ENCODE measurements at places on chromosomes 13 and 19. TPM values are rescaled to one million over a fixed set of nuclear protein-coding genes. Genes with fewer than 3 reads are reported as not detected.
A peak's percentile ranks its signal among the peaks of the same experiment; 100 is the strongest.

DNA sequence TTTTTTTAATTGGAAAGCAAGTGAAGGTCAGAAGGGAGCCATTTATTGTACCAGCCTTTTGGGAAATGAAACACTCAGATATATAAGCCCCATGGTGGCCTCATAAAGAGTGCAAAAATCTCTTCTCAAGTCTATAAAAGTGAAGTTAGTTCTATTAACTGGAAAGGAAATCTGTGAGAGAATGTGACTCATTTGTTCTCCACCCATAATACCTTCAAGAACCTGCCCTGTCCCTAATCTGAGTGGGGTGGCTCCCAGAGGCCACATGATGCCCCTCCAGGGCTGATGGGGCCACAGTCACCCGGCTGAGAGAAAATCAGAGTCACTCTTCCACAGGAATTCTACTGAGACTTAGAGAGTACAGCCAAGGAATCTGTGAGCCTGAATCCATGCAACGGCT, 65.8 kb upstream of the SERP2 start:
- DNase-seq, result no peak

DNA sequence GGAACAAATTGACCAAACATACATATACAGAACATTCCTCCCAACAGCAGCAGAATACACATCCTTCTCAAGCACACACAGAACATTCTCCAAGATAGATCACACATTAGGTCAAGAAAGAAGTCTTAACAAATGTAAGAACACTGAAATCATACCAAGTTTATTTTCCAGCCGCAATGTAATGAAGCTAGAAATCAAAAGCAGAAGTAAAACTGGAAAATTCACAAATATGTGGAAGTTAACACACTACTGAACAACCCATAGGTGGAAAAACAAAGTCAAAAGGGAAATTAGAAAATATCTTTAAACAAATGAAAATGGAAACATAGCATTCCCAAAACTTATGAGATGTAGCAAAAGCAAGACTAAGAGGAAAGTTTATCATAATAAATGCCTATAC, 692.6 kb downstream of the DIAPH3 start:
- DNase-seq, result no peak

- DNase-seq, result peak; percentile 66
These were observed 15.7 kb downstream of the RANBP3 start for GRCh38 chr19:5961969-5962945.

DNA sequence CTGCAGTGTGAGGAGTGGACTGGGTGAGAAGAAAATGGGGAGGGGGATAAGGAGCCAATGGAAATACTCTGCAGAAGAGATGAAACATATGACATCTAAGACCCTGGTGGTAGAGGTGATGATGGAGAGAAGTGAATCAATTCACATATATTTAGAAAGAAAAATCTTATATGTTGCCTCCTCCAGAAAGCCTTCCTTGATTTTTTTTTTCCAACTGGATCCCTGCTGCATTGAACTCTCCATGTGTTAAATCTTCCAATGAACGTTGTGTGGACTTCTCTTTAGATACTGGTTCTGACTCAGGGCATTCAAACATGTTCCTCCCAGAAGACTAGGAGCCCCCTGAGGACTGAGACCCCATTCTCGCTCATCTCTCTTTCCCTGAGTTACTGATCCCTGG, 348.3 kb downstream of the TSHZ3 start:
- no peak for DNase-seq

DNA sequence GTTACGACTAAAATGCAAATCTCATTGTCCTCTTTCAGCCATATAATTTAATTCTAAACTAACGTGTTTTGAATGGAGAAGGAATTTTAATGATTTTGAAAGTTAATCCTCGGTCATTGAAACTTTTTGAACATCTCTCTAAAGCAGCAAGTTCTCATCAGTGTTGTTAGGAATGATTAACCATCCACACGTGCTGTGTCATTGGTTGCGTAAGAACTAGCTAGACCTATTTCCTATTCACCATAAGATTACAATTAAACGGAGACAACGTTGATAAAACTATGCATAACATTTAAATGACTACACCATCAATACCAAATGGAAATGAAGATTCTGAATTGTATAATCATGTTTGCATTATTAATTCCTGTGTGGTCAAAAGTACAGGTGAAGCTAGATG, 155.6 kb upstream of the IRS2 start:
- no peak for DNase-seq

GRCh38 chr13:98997738-98998641, 20.1 kb upstream of the DOCK9 start:
- peak; percentile 88 for DNase-seq

DNA sequence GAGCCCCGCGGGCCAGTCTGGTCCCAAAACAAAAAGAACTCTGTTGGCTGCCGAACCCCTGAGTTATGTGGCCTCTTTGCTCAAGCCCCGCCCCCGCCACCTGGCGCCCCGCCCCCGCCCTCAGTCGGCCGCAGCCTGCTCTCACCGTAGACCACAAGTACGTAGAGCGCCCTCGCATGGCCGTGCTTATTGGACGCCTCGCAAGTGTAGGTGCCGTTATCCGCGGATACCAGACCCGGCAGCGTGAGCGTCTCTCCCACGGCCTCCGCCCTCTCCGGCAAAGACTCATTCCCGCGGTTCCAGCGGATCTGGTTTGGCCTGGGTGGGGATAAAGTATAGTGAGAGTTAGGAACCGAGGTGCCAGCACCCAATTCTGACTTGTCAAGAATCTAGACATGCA, 5.5 kb upstream of the ZNF428 start:
- no peak for DNase-seq

- DNase-seq, result peak; percentile 11
These were observed 4.1 kb downstream of the ATP8A2 start for GRCh38 chr13:25375727-25376358.

- DNase-seq, result no peak
These were observed 8.5 kb downstream of the PRSS57 start for GRCh38 chr19:686589-687297.

GRCh38 chr19:33734913-33735312, 61.8 kb upstream of the KCTD15 start:
- DNase-seq, result no peak

DNA sequence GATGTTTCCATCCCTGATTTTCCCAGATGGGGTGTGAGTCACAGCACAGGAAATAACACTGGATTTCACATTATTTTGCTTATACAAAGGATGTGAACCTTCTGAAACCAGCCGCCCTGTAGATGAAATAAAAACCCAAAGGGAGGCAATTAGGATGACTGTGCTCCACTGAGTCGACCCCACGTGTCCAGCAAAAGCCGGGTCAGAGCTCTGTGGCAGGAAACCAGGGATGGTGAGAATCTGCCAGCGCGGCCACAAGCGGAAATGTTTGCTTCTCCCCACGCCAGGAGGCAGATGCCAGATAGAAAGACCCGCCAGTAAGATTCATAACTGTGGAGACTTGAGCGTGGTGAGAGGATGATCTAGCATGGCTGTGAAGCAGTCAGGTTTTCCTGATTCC, 764.4 kb downstream of the LIG4 start:
- peak; percentile 12 for DNase-seq

GRCh38 chr19:15280915-15281683, 48.9 kb upstream of the EPHX3 start:
- peak; percentile 88 for DNase-seq

- DNase-seq, result peak; percentile 4
These were observed 293.7 kb downstream of the PCDH17 start for GRCh38 chr13:57925250-57925649.

Gene PALM3
- total RNA-seq, result not detected

Gene GRIN3B
- total RNA-seq, result not detected

Gene CHAMP1
- total RNA-seq, result 16.9 TPM

Gene ZSWIM9
- total RNA-seq, result 1.9 TPM

Gene FFAR3
- total RNA-seq, result 7.0 TPM

Gene OR7A5
- 9.1 TPM for total RNA-seq

Gene C1QTNF9B
- total RNA-seq, result 3.6 TPM

Gene OR4F17
- total RNA-seq, result 6.7 TPM

Gene ACP7
- 0.24 TPM for total RNA-seq

Gene PSG1
- 4.6 TPM for total RNA-seq

Gene APC2
- total RNA-seq, result 0.72 TPM
